ENCODE measurements at places on chromosomes 6 and 20.

GRCh38 chr6:140548366-140548765 lies 1173.9 kb upstream of the CITED2 start:
- DNase-seq = no peak

DNA sequence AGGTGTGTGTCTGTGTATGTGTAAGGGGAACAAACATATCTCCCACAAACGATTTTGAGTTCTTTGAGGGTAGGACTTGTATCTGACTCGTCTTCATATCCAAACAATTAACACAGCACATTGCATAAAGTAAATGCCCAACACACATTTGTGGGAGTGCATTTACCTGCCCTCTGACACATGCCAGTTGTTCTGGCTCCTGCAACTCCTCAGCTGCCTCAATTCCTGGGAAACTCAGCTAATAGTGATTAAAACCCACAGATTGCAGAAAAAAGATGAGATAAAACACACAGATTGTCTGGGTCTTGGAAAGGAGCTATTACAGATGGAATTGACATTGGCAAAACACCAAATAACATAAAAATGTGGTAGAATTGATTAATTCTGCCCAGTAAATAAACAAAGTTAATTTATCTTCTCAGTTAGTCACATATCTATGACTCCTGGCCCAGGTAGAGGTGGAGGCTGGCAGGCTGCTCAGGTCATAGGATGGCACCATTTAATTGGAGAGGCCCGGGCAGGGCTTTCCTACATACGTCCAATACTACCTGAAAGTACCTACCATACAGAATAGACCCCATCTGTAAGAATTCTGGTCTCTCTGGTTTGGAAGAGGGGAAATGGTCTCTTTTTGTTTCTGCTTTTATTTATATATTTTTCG lies 71.5 kb upstream of the IFNGR1 start:
- DNase-seq = no peak

- peak; percentile 48 for DNase-seq
Observed at GRCh38 chr6:44022296-44022661, 105.0 kb downstream of the MRPL14 start.

DNA sequence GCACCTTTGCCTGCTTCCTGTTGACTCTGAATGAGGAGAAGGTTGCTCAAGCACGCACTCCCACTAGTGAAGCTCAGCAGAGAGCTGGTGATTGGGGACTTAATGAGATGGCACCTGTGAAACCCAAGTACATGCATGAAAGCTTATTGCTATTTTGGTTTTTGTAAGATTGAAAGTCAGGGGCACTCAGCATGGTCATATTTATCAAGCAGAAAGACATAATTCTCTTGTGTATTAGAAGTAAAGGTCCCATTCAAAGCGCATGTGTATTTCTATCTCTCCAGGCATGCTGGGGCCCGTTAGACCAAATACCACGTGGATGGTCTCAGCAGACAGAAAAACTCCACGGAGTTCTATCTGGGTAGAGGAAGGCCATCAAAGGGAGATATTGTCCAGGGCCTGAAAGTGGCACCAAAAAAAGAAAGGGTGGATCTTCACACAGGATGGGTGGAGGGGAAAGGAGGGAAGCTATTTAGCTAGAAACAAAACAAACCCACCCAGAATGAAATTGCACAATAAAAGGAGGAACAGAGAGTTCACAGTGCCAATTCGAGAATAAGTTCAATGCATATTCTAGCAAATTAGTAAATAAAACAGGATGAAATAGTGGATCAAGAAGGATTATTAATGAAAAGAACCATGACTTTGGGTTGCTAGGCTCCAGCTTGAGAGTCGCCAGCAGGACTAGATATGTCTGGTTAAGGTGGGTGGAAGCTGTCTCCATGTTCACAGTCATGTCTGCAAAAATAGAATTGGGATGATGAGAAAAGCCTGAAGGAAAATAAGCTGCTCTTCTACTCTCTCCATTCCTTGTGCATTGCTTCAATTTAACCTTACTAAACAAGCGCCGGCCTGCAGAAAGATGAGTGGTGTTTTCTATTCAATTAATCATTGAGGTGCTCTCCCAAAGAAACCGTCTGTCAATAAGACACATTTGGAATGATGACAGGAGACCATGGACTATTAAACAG lies 224.9 kb upstream of the DTNBP1 start:
- DNase-seq = no peak

- no peak for DNase-seq
Observed at GRCh38 chr20:3165473-3166337, 6.0 kb upstream of the FASTKD5 start.

DNA sequence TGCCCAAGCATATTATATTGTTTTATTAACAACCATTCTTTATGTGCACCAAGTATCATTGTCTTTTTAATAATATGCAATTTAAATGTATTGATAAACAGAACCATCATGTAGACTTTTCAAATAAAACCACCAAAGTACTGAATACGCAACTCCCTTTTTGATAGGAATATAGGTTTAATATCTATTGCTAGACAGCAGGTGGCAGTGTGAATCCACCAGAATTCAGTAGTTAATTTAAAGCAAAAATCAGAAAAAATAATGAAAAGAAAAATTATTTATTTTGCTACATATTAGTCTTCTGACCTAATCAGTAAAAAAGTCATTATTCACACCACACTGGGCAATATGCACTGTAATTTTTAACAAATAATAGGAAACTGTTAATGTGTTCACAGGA lies 143.7 kb downstream of the KLHL32 start:
- DNase-seq = peak; percentile 23

DNA sequence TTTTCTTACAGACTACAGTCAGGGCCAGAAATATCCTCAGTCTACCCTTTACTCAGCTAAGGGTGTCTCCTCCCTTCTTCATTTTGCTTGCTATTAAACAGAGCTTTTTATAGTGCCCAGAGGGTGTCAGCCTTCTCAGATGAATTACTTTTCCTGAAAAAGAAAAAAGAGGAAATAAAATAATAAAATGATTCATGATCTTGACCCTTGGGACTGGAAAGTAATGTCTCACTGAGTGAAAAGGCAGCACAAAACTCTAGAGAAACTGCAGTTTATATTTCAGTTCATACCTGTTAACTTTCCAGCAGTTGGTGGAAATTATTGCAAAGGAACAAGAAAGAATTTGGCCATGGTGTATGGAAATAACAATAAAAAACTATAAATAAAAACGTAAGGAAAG lies 170.6 kb downstream of the IBTK start:
- DNase-seq = peak; percentile 9

DNA sequence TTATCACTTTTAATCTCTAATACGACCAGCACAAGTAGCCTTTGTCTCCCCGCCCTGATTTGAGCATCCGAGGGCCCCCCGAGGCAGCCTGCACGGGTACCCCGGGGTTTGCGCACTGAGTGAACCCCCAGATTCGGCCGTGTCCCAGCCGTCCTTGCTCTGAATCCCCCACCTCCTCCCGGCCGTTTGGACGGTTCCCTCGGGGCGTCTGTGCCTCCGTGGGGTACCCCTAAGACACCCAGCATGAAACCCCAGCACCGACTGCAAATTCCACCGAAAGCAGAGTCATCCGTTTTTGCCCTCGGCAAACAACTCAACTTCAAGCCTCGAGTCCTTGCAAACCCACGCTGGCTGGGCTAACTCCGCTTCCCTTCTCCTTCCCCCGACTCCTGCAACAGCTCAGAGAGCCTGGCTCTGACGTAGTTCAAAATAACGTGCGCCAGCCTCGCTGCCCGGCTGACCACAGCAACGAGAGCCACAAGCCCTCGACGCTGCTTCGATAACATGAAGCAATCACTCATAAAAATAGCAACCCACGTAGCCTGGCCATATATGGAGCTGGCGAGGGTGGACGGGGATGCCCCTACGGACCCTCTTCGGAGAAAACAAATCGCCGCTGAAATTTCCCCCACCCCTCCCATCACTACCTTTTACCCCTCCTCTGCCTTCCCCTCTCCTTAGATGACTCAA lies 764 bp upstream of the SNAP25 start:
- DNase-seq = peak; percentile 91

DNA sequence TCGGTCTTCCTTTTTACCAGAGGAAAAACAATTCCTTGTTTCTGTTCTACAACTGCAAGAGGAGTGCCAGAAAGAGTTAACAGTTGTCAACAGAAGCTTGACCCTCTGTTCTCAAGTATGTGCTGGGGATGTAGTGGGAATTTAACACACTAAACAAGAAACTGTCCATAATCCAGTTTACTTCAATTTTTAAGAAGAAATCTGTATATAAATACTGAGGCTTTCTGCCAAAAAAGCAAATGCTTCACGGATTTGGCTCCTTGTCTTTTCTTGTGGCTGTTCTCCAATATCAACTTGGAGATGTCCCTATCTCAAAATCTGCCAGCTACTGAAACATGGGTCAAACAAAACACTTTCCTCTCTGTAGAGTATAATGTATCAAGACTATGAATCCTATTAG lies 26.8 kb downstream of the REV3L start:
- no peak for DNase-seq

GRCh38 chr20:4916971-4917881 lies 84.1 kb downstream of the SLC23A2 start:
- DNase-seq = peak; percentile 8

DNA sequence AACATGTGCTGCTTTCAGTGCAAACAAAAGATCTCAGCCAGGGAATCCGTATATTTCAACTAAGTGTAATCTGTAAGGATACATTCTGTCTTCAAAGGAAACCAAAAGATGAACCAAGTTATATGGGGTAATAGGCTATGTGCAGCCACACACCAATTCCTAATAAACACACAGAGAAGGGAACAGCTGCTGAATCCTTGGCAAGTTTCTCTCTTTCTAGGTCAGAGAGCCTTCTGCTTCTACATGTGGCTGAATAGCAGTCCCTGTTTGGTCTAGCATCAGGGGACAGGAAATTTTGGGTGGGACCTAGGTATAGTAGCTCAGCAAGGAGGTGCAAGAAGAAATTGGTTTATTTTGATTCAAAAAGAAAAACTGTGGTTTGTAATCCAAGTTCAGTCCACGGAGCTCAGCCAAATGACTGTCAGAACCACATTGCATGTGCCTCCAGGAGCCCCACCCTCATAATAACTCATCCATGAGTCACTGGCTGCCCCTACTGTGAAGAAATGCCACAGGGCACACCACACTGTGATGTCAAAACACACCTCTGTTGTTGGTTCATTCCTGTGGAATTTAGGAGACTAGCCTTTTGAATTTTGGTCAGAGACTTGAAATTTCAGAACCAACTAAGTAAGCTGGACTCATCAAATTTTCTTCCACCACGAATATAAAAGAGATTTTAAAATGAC lies 21.1 kb downstream of the SPTLC3 start:
- peak; percentile 96 for DNase-seq

DNA sequence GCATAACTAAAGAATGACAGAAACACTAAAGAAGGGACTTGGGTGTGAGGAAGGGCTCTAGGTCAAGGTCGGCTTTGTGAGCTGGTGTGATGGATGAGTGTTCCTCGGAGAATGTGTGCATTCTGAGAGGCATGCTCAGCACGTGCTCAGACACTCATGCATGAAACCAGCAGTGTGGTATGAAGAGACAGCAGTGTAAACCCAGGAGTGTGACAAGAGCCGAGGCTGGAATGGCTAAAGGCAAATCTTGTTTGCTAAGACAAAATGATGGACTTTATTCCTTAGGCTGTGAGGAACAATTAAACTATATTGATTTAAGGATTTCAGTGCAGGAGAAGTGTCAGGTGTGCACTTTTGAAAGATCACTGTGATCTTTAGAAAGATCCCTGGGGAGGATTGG lies 107.4 kb upstream of the MAP7 start:
- peak; percentile 73 for DNase-seq

- peak; percentile 82 for DNase-seq
Observed at GRCh38 chr6:26065952-26066380, 21.3 kb upstream of the HFE start.

DNA sequence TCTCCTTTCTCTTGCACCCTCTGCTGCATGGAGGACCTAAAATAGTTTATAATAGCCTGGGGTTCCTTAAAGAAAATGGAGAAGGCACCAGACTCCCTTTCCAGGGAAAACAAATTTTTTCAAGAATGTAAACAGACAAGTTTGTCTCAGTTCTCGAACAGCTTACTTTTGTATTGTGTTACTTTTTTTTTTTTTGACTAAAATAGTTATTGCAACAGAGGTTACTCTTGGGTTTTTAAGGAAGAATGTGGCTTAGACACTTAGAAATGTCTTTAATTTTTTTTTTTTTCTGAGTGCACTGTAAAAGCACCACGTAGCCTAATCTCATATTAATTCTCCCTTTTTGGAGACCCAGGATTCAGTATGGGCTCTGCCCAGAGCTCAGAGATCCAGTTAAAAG lies 148.7 kb upstream of the CARMIL1 start:
- DNase-seq = no peak

GRCh38 chr6:53628354-53629119 lies 37.0 kb downstream of the KLHL31 start:
- peak; percentile 79 for DNase-seq

DNA sequence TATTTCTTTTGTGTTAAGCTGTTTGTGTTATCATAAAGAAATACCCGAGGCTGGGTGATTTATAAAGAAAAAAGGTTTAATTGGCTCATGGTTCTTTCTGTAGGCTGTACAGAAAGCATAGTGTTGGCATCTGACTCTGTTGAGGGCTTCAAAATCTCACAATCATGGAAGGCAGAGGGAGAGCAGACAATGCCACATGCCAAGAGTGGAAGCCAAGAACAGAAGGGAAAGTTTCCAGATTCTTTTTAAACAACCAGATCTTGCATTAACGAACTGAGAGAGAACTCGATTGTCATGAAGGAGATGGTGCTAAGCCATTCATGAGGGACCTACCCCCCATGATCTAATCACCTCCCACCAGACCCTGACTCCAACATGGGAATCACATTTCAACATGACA lies 290.1 kb downstream of the BMP2 start:
- no peak for DNase-seq

DNA sequence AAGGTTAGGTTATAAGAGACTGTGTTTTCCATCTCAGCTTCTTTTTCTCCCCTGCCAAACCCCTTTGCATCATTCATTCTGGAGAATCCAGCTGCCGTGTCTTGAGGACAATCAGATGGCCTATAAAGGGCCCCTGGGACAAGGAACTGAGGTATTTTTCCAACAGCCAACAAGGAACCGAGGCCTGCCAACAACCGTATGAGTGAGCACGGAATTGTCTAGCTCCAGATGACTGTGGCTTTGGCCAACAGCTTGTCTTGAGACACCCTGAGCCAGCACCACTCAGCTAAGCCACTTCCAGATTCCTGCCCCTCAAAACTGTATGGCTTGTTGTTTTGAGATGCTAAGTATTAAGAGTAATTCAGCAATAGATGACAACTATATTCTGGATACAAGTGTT lies 433.7 kb upstream of the HSF2 start:
- DNase-seq = no peak

- DNase-seq = no peak
Observed at GRCh38 chr6:134766497-134766896, 183.4 kb downstream of the ALDH8A1 start.

Data from EL (cell line).